ENCODE measurements at places on chromosomes 2 and 18.

- DNase-seq, result no peak
Measured at GRCh38 chr18:24669015-24669414, 208.6 kb downstream of the HRH4 start.

DNA sequence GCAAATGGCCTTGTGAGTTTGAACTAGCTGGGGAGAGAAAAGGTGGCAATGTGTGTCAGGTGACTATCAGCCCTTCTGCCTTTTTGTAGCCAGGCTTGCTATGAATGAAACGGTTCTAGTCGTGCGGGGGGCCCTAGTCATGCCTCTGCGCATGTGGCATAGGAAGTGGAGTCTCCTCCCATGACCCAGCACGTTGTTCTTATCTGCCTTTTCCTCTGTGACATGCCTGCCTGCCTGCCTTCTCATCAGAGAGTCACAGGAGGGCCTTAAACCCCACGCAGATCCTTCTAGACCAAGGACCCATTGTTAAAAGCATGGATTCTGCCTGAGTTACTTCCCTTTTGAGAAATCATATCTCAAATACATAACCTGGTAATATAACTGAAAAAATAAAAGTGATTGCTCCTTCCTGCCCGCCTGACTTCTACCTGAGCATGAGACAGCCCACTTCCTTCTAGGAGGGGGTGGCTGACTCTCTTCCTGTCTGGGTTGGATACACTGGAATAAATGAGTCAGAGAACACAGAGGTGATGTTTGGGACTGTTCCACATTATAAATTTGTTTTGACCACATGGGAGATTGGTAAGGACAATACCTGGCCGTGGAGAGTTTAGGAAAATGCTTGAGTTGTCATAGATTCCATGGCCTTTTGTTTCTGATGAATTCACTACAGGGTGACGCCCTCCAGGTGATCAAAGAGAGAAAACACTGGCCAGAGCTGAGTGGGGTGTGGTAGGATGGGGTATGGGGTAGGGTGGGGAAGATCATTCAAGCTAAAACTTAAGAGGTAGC, 49.8 kb downstream of the FBLN7 start:
- no peak for DNase-seq

DNA sequence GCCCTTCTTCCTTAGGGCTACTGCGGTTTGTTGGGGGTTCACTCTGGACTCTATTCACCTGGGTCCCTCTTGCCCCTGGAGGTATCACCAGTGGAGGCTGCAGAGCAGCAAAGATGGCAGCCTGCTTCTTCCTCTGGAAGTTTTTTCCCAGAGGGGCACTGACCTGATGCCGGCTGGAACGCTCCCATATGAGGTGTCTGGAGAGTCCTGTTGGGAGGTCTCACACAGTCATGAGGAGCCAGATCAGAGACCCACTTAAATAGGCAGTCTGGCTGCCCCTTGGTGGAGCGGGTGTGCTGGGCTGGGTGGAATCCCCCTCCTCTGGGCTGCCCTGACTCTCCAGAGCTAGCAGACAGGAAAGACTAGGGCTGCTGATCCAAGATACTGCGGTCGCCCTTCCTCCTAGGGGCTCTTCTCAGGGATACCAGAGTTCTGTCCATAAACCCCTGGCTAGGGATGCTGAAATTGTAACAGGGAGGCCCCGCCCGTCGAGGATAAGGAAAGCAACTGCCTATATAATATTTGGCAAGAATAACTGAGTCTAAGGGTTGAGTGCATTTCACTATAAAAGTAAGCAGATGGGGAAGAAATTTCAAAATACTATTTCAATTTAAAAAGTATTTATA, 140.7 kb downstream of the NOL4 start:
- DNase-seq, result no peak

DNA sequence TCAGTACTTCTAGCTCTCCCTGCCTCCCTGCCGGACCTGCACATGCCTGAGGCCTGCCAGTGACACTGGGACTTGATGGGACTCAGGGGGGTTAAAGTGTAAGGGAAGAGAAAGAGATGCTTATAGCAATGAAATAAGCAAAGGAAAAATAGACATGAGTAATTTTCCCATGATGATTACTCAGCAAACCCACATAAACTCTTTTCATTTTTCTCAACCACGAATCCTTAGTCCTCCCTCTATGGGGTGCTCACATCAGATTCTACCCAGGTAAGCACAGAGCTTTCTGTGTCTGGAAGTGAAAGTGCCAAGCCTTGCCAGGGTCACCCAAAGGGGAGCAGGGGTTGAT, 44.8 kb upstream of the ANKRD62 start:
- DNase-seq, result no peak

DNA sequence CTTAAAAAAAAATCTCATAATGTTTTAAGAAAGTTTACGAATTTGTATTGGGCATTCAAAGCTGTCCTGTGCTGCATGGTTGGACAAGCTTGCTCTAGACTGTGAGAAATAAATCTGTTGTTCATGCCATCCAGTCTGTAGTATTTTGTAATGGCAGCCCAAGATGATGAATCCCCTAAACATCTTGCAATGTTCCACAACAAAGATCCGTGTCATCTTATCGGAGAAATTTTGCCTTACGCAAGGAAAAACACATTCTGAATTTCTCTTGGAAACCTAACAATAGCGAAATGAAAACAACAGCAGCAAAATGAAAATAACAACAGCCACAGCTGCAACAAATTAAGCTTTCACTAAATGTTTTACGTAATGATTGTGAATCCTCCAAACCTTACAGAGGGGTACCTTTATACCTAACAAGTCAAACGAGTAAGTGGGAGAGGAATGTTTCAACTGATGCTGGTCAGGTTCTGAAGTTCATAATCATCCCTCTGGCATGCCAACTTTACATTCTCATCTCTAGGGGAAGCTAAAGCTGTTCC, 76.1 kb upstream of the RNU4ATAC start:
- no peak for DNase-seq

GRCh38 chr2:183898641-183899040, 699.7 kb upstream of the ZNF804A start:
- no peak for DNase-seq

DNA sequence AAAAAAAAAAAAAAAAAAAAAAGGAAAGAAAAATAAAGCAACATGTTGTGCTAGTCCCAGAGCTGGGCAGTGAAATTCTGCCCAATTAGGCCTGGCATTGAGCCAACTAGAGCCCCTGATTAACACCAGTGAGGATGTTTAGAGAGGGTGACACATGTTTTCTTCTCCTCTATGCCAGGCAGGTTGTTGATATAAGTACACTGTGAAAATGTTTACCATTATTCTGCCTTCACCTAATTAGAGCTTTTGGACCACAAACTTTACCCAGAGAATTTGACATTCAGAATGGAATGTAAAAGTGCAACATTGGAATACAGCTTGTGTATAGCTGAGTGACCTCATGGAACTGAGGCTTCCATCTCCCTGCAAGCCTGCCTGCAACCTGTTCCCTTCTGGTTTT, 95.9 kb upstream of the MSH2 start:
- no peak for DNase-seq

- no peak for DNase-seq
Measured at GRCh38 chr2:88345842-88346241, 106.7 kb downstream of the FOXI3 start.

GRCh38 chr18:269480-270095, 1.7 kb upstream of the THOC1 start:
- peak; percentile 16 for DNase-seq

GRCh38 chr2:143148011-143148410, 18.8 kb downstream of the ARHGAP15 start:
- no peak for DNase-seq

DNA sequence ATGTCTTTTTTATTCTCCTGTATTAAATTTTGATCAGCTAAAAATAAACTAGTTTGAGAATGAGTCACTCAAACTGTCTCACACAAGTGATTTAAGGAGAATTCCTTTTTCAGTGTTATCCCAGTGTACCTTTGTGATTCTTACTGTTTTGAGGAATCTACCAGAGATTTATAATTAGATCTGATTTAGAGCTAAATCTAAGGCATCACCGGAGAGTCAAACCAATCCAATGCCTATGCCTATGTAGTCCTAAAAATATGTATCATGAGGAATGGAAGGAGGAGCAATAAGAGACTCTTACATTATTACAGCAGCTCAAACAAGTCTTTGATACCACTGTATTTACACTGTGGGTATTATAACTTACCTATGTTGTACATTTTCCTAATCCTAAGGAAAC, 63.4 kb upstream of the CYP20A1 start:
- no peak for DNase-seq

DNA sequence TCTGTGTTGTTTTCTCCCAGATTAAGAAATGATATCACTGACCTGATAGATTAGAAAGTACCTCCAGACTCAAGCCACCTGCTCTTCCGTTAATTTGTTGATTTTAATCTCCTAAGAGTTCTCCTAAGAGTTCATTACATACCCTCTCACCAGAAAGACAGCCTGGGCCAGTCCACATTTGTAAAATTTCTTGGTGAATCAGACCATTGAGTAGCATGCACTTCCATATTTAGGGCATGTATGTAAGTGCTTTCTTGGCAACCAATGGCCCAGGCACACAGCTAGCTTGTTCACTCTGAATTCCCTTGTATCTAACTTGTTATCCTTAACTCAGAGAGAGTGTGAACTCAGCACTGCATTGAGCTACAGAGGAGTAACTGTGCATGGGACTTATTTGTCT, 158.1 kb upstream of the ACAA2 start:
- DNase-seq, result no peak

GRCh38 chr18:13232971-13233786, 14.6 kb downstream of the LDLRAD4 start:
- DNase-seq, result no peak

GRCh38 chr2:239884875-239885274, 140.3 kb downstream of the NDUFA10 start:
- no peak for DNase-seq

DNA sequence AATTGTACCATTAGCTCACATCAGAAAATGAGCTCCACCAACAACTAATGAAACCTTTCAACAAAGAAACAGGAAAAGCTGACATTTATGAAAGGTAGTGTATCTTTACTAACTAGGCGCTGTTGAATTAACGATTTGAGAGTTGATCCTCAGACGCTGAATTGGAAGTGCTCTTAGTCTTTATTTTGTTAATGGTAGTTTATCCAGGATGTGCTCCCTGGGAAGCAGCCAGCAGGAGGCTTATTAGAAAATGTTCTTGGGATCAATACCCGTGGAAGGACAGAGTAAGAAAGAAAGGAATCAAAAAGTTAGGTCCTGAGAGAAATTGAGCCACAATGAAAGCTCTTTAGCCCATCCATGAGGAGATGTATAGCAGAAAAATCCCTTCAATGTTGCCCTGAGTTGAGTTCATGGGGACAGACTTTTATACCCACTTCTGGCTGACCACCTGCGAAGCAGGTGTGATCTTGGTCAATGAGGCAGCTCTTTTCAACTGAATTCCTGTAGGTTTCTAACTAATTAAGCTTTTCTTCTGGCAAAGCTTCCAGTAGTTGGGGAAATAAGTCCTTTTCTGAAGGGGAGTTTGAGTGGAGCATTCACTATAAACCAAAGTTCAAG, 492.6 kb upstream of the REG3G start:
- DNase-seq, result no peak

DNA sequence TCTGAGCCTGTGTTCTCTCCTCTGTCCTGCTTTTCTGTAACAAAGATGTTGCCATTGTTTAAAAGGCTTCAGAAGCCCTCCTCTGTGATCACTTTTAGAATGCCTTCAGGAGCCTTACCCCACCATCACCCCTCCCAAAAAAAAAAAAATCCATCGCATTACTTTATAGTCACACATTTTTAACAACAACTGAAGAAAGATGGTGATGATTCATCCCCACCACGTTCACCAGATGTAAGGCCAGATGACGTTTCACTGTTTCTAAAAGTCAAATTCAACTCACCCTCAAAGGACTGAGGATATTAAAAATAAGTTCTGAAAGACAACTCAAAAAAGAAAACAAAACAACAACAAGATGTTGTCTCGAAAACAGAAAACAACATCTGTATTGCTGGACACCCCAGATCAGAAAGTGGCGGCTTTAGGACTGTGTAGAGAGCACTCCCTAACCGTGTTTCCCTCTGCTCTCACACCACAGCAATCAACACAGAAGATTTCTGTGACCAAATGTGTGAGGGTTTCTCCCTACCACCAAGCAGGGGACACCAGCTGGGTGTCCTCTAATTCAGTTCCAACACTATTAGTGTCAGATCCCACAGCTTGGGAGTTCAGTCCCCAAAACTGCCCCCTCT, 61.9 kb upstream of the CREB1 start:
- DNase-seq, result no peak

DNA sequence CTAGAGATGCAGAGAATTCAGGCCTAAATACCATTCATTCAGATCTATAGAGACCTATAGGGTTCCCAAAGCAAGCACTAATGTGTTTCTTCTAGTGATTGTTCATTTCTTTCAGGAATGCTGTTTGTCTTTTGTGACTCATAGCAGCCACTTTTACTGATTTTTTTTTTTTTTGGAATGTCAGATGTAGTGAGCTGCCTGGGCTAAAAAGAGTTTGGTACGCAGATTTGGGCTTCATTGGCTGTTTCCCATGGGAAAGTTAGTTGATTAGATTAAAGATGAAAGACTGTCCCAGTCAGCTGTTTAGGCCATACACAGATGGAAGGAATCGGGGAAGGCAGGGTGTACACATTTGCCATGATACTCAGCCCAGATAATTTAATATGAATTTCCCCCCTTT, 87.6 kb downstream of the CDC42EP3 start:
- no peak for DNase-seq
